ENCODE measurements at places on chromosomes 7 and 10.

DNA sequence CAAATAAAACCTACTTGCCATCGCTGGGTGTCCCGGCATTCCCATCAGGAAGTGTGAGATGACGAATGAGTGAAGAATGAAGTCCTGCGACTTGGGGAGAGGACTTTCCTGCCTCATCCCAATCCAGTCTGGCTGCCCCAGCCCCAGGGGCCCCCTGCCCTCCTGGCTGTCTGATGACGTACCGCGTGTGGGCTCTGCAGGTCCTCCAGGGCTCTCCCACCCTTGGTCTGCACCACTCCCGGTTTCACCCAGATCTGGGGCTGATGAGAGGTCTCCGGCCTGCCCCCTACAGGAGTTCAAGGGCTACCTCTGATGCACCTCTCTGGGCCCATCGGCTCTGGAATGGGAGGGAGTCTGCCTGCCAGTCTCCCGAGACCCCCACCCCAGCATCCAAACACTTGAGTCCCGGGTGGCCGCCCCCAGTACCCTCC, 9.8 kb downstream of the ATP6V1F start:
- DNase-seq, result no peak

- DNase-seq, result no peak
Measured at GRCh38 chr7:104156842-104157277, 51.0 kb downstream of the ORC5 start.

- DNase-seq, result no peak
Measured at GRCh38 chr10:99875473-99875872, 93.0 kb downstream of the ABCC2 start.

DNA sequence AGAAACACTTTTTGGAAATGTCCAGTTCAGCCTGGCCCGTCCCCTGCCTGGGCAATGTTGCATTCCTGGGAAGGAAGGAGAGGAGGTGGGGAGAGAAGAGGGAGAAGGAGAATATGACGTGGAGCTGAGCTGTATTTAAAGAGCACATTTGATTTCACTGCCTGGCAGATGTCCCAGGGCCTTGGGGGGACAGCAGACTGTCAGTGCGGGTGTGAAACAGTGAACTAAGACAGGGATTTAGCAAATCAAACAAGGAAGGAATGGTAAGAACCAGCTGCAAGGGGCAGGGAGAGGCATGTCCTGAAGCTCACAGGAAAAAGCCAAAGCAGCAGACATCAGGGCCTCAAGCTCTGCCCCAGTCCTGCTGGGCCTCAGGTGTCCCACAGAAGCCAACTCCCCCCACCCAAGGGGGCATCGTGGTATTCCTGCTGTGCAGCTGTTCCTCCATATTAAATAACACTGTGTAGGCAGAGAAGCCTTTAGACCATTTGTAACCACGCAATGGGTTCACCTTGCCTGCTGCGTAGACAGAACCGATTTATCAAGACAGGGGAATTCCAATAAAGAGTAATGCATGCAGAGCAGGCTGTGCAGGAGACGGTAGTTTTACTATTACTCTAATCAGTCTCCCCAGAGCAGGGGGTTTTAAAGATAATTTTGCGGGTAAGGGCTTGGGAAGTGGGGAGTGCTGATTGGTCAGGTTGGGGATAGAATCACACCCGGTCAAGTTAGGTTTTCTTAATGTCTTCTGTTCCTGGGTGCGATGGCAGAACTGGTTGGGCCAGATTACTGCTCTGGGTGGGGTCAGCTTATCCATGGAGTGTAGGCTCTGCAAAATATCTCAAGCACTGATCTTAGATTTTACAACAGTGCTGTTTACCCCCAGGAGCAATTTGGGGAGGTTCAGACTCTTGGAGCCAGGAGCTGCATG, 18.3 kb downstream of the LEP start:
- no peak for DNase-seq

GRCh38 chr7:101784292-101785127, 32.9 kb upstream of the CUX1 start:
- DNase-seq, result no peak

- DNase-seq, result no peak
Measured at GRCh38 chr10:129063212-129063611, 403.8 kb upstream of the MGMT start.

DNA sequence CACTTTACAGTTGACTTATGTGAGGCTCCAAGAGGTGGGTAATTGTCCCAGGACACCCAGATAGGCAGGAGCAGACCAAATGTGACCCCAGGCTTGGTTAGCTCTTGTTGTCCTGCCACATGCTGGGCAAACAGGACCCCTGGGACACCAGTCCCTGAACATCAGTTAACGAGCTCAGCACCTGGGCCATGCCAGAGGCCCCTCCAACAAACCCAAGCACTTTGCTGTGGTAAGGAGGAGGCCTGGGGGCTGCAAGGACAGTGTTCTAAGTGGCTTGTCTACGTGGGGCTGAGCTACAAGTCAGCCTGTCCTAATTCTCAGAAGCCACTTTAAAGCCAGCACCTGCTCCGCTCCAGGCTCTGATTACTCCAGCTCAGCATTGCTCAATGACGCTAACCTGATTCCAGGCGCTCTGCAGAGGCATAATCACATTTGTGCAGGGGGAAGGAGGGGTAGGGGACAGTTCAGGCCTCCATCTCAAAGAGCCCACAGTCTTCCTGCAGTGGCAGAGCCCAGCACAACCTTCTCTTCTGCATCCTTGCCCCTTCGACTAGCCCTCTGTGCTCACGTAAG, 57.2 kb downstream of the DDC start:
- no peak for DNase-seq

- DNase-seq, result no peak
Measured at GRCh38 chr10:131630772-131631258, 270.0 kb upstream of the PPP2R2D start.

DNA sequence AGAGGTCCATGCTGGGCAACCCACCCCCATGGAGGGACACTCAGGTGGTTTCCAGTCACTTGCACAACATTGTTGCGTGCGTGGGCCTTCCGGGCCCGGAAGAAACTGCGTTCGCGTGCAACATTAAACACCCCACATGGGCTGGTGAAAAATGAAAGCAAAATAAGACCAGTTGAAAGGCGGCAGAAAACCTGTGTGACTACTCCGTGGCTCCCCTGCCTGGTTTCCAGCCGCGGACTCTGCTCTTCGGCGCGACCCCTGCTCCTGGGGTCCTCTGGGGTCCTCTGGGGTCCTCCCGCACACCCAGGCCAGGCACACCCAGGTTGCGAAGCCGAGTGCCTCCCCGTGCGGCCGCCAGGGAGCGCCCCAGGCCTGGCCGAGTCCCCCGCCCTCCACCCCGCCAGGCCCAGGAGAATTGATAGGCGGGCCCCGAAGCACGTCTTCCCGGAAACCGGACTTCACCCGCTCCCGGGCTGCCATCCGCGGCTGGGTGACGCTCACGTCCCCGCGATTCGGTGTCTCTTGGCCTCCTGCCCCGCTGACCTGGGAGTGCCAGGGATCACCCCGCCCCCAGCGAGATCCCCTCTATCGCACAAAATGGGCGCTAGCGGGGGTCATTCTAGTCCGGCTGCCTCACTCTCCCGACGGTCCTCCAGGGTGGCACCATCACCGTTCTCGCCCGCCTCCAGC, 1.9 kb upstream of the SH2D4B start:
- DNase-seq, result peak; percentile 70

GRCh38 chr10:63760034-63760707, 239.0 kb downstream of the REEP3 start:
- DNase-seq, result no peak

DNA sequence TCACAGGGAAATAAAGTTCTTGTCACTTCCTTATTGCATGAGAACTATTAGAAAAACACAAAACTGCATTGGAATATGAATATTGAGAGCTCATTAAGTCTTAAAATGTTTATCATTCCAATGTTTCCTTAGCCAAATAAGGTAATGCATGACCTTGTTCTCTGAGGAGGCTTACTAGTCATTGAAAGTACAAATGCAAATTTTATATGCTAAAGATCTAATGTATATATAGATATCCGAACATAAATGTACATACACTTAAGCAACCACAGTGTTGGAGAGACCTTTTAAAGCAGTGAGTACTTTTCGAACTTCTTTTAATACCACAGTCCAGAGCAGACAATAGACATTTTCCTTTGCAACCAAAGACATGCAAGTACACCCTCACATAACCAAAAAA, 96.1 kb downstream of the RELN start:
- DNase-seq, result no peak

- no peak for DNase-seq
Measured at GRCh38 chr7:122397381-122397780, 92.8 kb upstream of the FEZF1 start.

DNA sequence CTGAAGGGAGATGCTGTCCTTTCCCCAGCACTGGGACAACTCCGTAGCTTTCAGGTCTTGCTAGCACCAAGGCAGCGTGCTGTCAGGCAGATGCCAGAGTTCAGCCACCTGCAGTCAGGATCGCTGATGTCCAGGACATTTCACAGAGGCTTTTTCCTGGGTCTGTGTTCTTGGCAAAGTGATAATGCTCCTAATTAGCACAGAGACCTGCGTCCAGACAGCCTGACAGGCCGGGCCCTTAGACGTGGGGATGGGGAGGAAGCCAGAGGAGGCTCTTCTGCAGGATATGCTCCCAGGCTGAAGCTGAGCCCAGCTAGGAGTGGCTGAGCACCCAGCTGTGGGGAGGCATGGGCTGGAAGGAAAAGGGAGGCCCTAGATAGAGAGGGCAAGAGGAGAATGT, 82.5 kb upstream of the TBX20 start:
- no peak for DNase-seq

GRCh38 chr10:79023240-79024162, 45.3 kb upstream of the ZMIZ1 start:
- DNase-seq, result no peak

DNA sequence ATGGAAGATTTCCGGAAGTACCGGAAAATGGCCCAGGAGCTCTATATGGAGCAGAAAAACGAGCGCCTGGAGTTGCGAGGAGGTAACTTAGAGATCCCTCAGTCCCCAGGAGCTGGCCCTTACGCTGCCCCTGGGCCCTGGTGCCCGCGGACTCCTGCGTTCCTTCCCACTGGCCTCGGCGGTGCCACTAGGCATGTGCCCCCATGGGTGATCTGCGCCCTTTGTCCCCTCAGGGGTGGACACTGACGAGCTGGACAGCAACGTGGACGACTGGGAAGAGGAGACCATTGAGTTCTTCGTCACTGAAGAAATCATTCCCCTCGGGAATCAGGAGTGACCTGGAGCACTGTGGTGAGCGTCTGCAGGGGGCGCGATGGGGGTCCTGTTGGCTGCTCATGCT, 24.2 kb upstream of the CHST12 start:
- DNase-seq, result no peak

GRCh38 chr7:39493934-39494333, 72.3 kb upstream of the YAE1 start:
- no peak for DNase-seq

GRCh38 chr10:123942114-123942861, 50.7 kb upstream of the CPXM2 start:
- DNase-seq, result no peak

- DNase-seq, result no peak
Measured at GRCh38 chr7:71868797-71869196, 543.3 kb downstream of the CALN1 start.

DNA sequence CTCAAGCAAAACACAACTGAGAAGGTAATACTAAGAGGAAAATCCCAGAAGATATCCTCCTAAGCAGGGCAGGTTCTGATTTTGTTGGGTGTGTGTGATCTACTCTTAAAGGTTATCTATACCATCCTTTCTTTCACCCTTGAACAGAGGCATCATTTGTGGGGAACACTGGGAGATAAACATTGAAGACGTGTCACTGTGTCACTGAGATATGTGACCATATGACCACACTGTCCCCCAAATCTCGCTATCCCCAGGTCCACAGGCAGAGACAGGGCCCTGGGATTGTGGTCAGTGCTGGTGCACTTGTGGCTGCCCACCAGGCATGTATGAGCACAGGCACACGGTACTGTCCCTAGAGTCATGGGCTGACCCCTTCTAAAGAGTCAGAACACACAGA, 30.0 kb downstream of the TECTB start:
- no peak for DNase-seq

DNA sequence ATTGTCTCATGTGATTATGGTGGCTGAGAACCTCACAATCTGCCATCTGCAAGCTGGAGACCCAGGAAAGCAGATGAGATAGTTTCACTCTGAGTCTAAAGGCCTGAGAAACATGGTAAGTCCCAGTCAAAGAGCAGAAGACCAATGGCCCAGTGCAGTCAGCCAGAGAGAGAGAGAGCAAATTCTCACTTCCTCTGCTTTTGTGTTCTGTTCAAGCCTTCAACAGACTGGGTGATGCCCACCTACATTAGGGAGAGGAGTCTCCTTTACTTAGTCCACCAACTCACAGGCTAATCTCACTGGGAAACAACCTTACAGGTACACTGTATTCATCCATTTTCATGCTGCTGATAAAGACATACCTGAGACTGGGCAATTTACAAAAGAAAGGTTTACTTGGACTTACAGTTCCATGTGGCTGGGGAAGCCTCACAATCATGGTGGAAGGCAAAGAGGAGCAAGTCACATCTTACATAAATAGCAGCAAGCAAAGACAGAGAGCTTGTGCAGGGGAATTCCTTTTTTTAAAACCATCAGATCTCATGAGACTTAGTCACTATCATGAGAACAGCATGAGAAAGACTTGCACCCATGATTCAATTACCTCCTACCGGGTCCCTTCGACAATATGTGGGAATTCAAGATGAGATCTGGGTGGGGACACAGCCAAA, 4.7 kb upstream of the FRMPD2 start:
- no peak for DNase-seq

DNA sequence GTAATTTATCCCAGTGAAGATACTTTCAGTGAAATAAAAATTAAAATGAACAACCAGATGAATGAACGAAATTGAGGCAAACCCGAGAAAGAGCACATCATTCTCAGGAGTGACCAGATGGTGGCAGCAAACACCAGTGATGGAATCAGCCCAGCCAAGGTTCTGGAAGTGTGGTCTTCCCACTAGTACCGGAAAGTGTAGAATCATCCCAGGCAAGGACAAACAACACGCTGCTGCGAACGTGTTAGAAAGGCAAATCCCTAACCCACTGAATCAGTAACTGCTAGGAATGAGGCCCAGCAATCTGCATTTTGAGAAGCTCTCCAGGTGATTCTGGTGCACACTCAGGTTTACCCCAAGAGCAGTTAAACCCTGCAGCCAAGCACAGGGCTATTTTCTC, 15.5 kb upstream of the SLC18A3 start:
- DNase-seq, result peak; percentile 20

DNA sequence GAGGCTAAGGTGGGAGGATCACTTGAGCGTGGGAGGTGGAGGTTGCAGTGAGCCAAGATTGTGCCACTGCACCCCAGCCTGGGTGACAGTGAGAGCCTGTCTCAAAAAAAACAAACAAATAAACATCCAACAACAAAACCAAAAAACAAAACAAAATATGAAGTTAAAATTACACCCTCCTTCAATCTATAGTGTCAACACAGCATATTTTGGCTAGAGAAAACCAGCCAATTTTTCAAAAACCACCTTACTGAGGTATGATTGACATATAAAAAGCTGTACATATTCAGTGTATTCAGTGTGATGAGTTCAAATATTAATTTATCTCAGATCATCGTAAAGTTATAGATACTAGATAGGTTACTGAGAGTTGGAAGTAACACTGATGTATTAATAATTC, 102.4 kb downstream of the ICA1 start:
- DNase-seq, result no peak

GRCh38 chr7:106344861-106345260, 60.1 kb upstream of the NAMPT start:
- peak; percentile 3 for DNase-seq

Measured in CD4-positive, alpha-beta T cell treated with Interleukin-15 for 4 hours (primary cell).